ENCODE measurements at places on chromosomes 1 and 21.

- DNase-seq, result no peak
These were observed 10.9 kb upstream of the SH2D1B start for GRCh38 chr1:162422662-162423375.

- DNase-seq, result no peak
These were observed 132.7 kb upstream of the IPO9 start for GRCh38 chr1:201696217-201696761.

DNA sequence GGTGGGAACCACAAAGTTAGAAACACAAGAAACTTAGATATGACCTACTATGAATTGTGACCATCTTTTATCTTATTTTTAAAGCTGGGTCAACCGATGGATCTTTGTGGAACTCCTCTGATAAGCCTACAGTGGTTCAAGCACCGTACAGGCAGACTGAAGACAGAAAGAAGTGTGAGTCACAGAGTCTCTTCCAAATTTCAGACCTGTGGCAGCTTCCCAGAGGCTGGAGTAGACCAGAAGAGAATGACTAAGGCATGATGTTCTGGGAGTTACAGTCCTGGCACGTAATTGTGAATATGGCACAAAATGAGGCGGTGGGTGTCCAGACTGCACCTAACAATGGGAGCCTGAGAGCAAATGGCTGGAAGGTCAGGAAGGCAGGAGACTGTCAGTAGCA lies 70.0 kb downstream of the LMO4 start:
- no peak for DNase-seq

DNA sequence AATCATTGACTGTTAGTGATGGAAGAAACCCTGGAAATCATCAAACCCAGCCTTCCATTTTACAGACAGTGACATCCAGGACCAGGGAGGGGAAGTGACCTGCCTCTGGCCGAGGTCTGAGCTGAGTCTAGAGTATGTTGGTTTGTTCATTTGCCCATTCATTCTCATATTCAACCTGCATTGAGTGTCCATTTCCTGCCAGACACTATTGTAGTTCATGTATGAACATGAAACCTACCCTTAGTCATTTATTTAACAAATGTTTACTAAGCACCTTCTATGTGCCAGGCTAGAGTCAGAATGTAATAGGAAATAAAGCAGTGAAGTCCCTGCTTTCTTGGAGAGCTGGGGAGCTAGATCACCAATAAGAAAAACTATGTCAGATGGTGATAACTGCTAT lies 51.3 kb downstream of the KCND3 start:
- DNase-seq, result no peak

GRCh38 chr1:203769505-203770343 lies 4.7 kb downstream of the LAX1 start:
- no peak for DNase-seq

- DNase-seq, result no peak
These were observed 90.0 kb downstream of the SELENOF start for GRCh38 chr1:86823821-86824500.

DNA sequence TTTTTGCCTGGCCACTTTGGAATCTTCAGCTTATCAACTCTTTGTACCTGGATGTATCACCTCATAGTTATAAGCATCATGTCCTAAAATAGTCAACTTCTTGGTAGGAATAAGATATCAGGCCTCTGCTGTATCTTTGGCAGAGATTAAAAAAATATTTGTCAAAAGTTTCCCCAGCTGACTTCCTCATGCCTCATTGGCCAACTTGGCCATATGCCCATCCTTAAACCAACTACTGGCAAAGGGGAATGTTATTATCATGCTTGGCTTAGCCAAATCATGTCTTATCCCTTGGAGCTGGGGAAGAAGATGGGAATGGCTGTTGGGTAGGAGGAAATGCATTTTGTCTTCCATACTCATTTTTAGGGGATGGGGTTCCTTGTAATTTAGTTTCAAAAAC lies 23.4 kb downstream of the NFASC start:
- DNase-seq, result no peak

- no peak for DNase-seq
These were observed 609.1 kb downstream of the KIF26B start for GRCh38 chr1:245763873-245764331.

Measured in activated B cell treated with CpG ODN at 0.5 μM for 24 hours (primary cell).